Stimulated activated CD4-positive, alpha-beta T cell treated with anti-CD3 and anti-CD28 coated beads, TNF-alpha, amount 100 ng/mL, for 1 hour (primary cell): ENCODE measurements at places on chromosomes 5 and 9.

- DNase-seq, result no peak
Measured at GRCh38 chr5:178318893-178319292, 86.3 kb upstream of the PHYKPL start.

DNA sequence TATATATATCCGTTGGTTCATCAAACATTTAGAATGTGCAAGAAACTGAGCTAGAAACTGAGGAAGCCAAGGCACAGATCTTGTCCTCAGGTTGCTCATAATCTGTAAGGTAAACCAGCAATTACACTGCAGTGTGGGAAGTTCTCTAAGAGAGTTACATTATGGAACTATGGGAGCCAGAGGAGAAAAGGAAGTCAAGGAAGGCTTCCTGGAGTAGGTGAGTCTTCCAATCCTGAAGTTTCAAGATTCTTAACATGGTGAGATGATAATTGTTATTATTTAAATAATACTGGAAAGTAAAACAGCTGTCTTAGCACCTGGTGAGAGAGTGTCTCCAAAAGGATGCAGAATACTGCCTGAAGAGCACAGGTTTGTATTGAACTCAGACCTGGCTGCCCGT lies 44.2 kb downstream of the PDE6A start:
- DNase-seq, result no peak

DNA sequence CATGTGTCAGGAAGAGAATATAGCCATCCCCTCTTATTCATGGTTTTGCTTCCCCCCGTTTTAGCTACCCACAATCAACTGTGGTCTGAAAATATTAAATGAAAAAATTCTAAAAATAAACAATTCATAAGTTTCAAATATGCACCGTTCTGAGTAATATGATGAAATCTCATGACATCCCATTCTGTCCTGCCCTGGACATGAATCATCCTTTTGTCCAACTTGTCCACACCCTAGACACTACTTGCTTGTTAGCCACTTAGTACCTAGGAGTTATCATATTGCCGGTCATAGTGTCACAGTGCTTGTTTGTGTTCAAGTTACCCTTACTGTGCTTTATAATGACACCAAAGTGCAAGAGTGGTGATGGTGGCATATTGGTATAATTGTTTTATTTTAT lies 113.5 kb downstream of the CAAP1 start:
- DNase-seq, result no peak

- no peak for DNase-seq
Measured at GRCh38 chr5:33738967-33739366, 152.8 kb downstream of the ADAMTS12 start.

DNA sequence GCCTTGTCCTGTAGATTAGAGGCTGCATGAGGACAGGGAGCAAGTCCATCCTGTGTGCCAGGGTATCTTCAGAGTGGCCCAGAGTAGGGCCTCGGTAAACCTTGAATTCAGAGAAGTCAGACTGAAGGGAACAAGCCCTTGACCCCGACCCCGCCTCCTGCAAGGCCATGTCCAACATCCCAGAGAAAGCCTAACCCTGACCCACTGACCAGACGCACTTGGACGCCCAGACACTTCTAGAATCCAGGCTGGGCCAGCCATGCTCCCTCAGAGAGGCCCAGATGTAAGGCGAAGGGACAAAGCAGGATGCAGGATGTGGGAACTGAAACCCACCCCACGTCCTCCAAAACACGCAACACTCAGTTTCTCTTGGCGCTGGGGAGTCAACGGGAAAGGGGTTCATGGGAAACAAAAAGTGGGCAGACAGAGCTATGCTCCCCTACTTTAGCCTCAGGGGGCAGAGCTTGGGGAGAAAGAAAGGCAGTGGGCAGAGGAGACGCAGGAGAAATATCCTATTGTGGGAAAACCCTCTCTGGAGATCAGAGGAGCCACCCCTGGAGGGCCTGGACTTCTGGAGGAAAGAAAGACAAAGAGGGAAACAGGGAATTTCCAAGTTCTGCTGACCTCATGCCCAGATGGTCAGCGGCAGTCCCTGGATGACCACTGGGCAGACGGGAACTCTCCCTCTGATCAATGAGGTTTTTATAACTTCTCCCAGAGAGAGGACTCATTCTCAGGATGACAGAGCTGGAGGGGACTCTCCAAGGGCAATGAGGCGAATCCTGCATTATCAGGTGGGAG lies 13.0 kb downstream of the TNIP1 start:
- DNase-seq, result no peak

- no peak for DNase-seq
Measured at GRCh38 chr5:149740866-149741459, 10.9 kb downstream of the PPARGC1B start.

DNA sequence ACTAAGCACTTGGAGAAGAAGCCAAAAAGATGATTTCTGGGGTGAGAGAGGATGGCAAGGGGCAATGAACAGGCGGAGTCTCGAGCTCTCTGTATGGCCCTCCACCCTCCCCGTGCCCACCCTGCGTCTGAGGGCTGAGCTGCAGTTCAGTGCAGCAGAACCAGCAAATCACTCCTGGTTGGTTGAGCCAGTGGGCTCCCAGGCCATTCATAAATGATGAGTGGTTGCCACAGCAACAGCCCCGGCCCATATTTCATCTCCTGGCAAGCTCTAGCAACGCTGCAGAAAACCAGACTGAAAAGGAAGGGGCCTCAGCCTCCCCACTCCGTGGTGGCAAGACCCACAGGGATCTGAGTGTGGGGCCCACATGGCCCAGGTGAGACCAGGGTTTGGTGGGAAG lies 93.8 kb upstream of the PPP1R26 start:
- DNase-seq, result no peak

GRCh38 chr5:82640916-82641315 lies 362.8 kb upstream of the RPS23 start:
- no peak for DNase-seq

DNA sequence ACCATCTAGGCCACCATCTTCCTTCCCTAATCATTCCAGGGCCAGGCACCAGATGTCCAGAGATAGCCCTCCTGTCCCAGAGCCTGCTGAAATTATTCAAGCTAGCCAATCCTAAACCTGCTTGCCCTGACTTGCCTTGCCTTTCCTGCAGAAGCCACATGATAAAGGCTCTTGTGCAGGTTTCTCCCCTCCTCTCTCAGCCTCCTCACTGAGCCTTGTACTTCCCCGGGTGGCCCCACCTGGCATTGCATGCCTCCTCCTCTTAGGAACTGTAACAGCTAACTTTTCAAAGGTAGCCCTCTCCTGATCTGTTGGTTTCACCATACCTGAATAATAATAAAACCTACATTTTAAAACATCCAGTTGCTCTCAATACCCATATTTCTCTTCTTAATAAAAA lies 42.6 kb downstream of the DIRAS2 start:
- no peak for DNase-seq

GRCh38 chr5:56142614-56143372 lies 90.3 kb downstream of the ANKRD55 start:
- DNase-seq, result no peak

- peak; percentile 19 for DNase-seq
Measured at GRCh38 chr5:96601715-96602244, 60.4 kb upstream of the CAST start.

DNA sequence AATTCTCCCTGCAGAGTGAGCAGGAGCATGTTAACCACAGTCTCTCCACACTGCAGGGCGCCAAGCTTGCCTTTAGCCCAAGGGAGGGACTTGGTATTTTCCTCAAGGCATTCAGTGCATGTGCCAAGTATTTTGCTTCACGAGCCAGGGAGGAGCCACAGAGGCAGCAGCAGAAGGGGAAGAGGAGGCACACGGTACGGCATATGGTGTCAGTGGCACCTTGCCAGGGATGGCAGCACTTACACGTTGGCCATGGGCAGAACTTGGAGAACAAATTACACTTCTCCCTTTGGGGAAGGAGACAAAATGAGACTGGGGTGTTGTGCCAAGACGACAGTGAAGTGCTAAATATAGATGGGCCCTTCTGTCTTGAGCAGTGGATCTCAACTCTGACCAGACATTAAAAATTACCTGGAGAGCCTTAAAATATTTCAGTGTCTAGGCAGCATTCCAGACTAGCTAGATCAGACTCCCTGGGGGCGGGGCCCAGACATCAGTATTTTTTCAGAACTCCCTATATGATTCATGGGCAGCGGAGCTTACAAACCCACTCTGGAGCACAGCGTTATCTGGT lies 155.8 kb downstream of the DRD1 start:
- DNase-seq, result no peak

DNA sequence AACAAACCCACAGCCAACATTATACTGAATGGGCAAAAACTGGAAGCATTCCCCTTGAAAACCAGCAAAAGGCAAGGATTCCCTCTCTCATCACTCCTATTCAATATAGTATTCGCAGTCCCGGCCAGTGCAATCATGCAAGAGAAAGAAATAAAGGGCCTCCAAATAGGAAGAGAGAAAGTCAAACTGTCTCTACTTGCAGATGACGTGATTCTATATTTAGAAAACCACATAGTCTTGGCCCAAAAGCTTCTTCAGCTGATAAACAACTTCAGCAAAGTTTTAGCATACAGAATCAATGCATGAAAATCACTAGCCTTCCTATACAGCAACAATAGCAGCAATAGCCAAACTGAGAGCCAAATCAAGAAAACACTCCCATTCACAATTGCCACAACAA lies 333.7 kb upstream of the EDIL3 start:
- DNase-seq, result no peak

DNA sequence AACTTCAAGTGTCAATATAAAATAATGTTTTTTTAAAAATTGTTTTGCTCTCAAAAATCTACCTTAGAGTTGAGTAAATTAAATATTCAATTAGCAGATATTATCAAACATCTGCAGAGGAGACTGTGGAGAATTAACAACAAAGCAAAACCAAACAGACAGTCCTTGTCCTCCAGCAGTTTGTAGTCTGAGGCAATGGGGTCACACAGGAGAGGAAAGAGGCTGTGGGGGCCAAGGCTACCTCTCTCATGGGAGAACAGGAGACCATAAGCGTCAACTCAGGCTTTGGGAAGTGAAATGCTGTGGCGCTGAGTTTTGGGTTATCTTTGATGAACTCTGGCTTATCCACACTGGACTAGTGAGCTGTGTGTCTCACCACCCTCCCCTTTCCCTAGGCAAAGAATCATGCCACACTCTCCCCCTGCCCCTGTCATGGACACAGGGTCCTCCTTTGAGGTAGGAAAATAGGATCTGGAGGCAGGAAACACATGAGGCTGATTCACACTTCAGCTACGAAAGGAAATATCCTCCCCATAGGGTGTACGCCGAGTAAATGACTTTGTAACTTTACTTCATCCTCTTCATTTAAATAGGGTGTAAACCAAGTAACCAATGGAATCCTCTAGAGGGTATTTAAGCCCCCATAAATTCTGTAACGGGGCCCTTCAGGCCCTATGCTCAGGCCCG lies 152.7 kb downstream of the FSTL4 start:
- DNase-seq, result no peak
